ENCODE measurements at places on chromosomes 12 and 14. TPM values are rescaled to one million over a fixed set of nuclear protein-coding genes. Genes with fewer than 3 reads are reported as not detected.

The KRT3 gene
- not detected for total RNA-seq

The GPR162 gene
- total RNA-seq: 0.59 TPM

The ABCD2 gene
- total RNA-seq: 0.04 TPM

The KRT71 gene
- total RNA-seq: not detected

The VEZT gene
- total RNA-seq: 44.5 TPM

The TPPP2 gene
- not detected for total RNA-seq

GRCh38 chr14:32226056-32226455 is 23.0 kb upstream of the RNU6-8 start:
- H3K27ac ChIP-seq: no peak overlapping the region
- no peaks in the 10 kb centered on the region for H3K4me1 ChIP-seq
- H3K36me3 ChIP-seq: no peaks in the 10 kb centered on the region
- H3K27me3 ChIP-seq: no peaks in the 10 kb centered on the region
- no peak overlapping the region for H3K4me3 ChIP-seq

DNA sequence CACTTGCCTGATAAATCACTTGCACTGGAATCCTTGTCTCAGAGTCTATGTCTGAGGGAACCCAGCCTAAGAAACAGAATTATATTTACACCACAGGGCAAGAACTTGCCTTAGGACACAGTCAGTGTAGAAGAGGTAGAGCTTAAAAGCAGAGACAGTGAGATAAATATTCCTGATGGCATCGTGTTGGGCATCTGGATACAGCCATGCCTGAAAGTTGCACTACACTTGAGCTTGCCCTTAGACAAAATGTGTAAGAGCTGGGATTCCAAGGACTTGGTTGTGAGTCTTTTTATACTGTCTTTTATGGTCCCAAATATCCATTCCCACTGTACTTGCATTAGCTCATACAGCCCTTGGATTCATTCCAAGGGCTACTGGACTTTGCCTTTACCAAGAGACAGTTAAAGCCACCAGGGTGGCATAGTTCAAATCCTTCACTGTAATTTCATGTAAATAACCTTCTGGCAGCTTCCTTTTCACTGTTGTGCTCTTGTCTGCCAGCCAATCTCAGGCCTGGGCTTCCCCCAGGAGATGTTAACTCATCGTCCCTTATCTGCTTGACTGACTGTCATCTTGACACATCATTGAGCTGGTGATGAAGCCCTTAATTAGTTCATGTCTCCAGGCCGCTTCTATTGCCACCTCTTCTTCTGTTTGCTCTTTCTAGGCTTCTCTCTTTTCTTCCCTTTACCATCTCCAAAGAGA is 577.9 kb upstream of the TBX3 start:
- no peaks in the 10 kb centered on the region for H3K27me3 ChIP-seq
- no peak overlapping the region for H3K27ac ChIP-seq
- H3K4me1 ChIP-seq: no peaks in the 10 kb centered on the region
- no peaks in the 10 kb centered on the region for H3K36me3 ChIP-seq

DNA sequence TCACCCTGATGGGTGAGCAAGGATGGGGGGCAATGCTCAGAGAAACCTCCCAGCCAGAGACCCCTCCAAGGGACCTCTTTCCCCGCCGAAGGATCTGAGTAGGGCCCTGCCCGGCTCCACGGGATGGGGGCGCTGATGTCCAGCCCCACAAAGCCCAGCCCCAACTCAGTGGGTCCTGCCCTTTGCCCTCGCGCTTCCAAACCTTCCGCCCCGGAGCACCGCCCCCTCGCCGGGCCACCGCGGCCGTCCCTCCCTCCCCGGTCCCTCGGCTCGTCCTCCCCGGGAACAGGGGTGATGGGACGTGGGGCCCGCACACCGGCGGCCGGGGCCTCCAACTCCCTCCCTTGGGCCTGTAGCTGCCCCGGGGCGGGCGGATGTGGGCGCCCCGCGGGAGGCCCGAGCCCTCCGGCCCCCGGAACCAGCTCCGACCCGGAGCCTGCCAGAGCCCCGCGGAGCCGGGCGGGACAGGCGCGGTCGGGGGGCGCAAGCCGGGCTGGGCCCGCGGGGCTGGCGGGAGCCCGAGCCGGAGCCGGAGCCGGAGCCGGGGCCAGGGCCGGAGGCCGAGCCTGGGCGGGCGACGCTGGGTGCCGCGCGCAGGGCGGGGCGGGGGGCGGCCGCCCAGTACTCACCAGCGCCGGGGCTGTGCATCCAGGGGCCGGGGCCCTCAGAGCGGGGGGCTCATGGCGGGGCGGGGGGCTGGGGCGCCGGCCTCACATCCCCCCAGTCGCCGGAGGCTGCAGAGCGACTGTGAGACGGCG is 386 bp downstream of the HDAC7 start:
- H3K27me3 ChIP-seq: no peaks in the 10 kb centered on the region
- H3K4me1 ChIP-seq: no peaks in the 10 kb centered on the region
- H3K4me3 ChIP-seq: peak overlapping the region; percentile 67
- H3K36me3 ChIP-seq: no peaks in the 10 kb centered on the region

DNA sequence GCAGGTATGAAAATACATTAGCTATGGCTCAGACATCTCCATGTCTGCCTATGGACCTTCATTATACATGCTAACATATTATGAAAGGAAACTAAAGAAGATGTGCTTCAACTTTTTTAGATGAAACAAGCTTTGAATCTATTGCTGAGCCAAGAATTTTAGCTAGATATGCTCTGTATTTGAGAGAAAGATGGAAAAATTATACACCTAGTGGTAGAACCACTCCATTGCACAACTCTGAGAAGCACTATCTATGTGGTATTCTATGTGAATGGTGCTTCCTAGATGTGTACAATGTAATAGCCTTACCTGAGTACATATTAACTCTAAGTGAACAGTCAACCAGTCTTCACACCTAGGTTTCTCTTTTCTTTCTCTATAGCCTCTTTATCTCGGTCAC is 17.3 kb downstream of the EPYC start:
- no peak for DNase-seq
- no peaks in the 10 kb centered on the region for H3K4me1 ChIP-seq
- H3K36me3 ChIP-seq: no peaks in the 10 kb centered on the region
- H3K27me3 ChIP-seq: no peaks in the 10 kb centered on the region

DNA sequence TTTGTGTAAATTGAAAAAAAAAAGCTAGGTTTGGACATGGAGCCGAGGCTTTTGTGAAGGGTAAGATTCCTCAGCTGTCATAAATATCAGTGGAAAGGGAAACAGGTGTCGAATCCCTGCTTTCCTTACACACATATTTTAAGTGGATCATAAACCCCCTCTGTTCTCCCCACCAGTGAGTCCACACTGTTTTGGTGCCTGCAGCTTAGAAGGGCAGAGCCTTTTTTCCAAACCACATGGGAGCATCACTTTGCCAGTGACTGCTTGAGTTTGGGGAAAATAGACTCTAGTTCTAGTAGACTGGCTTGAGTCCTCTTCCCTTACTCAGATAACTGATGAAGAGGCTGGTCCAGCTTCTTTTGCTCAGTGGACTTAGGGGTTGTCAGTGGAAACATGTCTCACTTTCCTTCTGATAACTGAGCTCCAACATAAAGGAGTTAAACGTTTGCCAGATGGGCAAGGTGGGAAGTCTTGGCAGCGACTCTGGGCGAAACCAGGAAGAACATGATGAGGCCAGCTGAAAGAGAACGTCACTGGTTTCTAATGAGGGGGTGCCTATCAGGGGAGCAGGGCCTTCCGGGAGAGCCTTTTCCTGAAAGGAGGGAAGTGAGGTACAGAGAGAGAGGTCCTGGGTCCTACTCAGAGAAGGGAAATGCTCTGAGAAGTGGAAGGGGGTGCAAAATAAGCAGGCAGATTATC is 168.1 kb upstream of the PARP11 start:
- no peak overlapping the region for H3K4me3 ChIP-seq
- H3K4me1 ChIP-seq: no peaks in the 10 kb centered on the region
- H3K27me3 ChIP-seq: no peaks in the 10 kb centered on the region
- DNase-seq: no peak

GRCh38 chr14:76917158-76917596 is 91.0 kb downstream of the LRRC74A start:
- peak; percentile 43 for DNase-seq
- peak overlapping the region; percentile 87 for H3K27ac ChIP-seq
- no peaks in the 10 kb centered on the region for H3K27me3 ChIP-seq
- H3K4me3 ChIP-seq: no peak overlapping the region
- H3K36me3 ChIP-seq: no peaks in the 10 kb centered on the region

DNA sequence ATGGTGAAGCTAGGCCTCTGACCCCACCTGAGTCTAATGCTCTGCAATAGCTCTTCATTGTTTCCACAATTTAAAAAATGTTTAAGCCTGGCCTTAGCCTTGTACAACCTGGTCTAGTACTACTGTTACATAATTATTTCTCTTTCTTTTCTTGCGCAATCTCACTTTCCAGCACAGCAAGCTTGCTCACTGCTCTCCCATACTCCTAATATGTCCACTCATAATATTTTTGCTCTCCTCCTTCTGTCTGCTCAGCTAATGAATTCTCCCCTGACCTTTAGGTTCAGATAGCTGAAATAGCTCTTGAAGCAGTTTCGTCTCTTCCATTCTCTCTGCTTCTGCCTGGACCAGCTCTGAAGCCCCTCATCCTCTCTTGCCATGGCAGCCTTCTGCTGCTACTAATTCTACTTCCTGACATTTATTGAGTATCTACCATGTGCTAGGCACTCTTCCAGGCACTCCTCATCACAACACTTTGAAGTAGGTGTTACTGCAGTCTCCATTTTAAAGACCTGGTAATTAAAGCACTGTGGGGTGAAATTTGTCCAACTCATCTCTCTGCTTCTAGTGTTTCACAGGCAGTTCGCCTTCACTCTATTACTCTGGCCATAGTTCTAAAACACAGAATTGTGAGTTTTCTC is 2.8 kb upstream of the SLC48A1 start:
- H3K36me3 ChIP-seq: no peaks in the 10 kb centered on the region
- no peak for DNase-seq
- no peak overlapping the region for H3K4me3 ChIP-seq
- H3K27me3 ChIP-seq: no peaks in the 10 kb centered on the region

GRCh38 chr12:124658806-124659402 is 91.5 kb upstream of the NCOR2 start:
- H3K4me3 ChIP-seq: no peak overlapping the region
- DNase-seq: no peak
- no peaks in the 10 kb centered on the region for H3K4me1 ChIP-seq
- H3K27me3 ChIP-seq: no peaks in the 10 kb centered on the region
- no peaks in the 10 kb centered on the region for H3K36me3 ChIP-seq
- no peak overlapping the region for H3K27ac ChIP-seq

DNA sequence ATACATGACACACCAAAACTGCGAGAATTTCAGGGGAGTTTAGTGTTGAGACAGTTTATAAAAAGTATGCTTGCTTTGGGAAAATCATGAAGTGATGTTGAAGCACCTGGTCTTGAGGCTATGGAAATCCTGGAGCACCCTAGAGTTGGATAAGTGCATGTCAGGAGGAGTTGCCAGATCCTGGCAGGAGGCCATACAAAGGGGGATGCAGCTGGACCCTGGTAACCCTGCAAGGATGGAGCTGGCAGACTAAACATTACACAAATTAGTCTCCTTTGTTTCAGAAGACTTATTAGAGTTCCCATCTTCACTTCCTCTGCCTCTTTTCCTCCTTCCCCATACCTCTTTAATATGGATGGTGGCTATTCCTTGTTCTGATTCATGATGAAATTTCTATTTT is 907.0 kb downstream of the BCL11B start:
- DNase-seq: no peak
- H3K27ac ChIP-seq: no peak overlapping the region
- H3K36me3 ChIP-seq: no peaks in the 10 kb centered on the region

GRCh38 chr12:62252576-62252975 is 7.6 kb upstream of the USP15 start:
- H3K4me1 ChIP-seq: peaks cover 8% of the 10 kb centered on the region
- H3K27me3 ChIP-seq: no peaks in the 10 kb centered on the region
- no peak overlapping the region for H3K4me3 ChIP-seq
- no peak for DNase-seq

GRCh38 chr14:101828046-101828445 is 66.5 kb downstream of the PPP2R5C start:
- no peak overlapping the region for H3K27ac ChIP-seq
- no peaks in the 10 kb centered on the region for H3K27me3 ChIP-seq
- no peak overlapping the region for H3K4me3 ChIP-seq
- no peaks in the 10 kb centered on the region for H3K36me3 ChIP-seq
- no peak for DNase-seq

GRCh38 chr12:121575952-121576625 is 4.7 kb downstream of the KDM2B start:
- DNase-seq: no peak
- H3K36me3 ChIP-seq: peaks cover 15% of the 10 kb centered on the region
- peaks cover 12% of the 10 kb centered on the region for H3K4me1 ChIP-seq
- no peak overlapping the region for H3K27ac ChIP-seq

- H3K36me3 ChIP-seq: no peaks in the 10 kb centered on the region
- peak overlapping the region; percentile 56 for H3K27ac ChIP-seq
- no peaks in the 10 kb centered on the region for H3K27me3 ChIP-seq
- H3K4me3 ChIP-seq: no peak overlapping the region
- H3K4me1 ChIP-seq: peaks cover 7% of the 10 kb centered on the region
- DNase-seq: no peak
Observed at GRCh38 chr14:50521912-50522341, 10.4 kb downstream of the MAP4K5 start.

DNA sequence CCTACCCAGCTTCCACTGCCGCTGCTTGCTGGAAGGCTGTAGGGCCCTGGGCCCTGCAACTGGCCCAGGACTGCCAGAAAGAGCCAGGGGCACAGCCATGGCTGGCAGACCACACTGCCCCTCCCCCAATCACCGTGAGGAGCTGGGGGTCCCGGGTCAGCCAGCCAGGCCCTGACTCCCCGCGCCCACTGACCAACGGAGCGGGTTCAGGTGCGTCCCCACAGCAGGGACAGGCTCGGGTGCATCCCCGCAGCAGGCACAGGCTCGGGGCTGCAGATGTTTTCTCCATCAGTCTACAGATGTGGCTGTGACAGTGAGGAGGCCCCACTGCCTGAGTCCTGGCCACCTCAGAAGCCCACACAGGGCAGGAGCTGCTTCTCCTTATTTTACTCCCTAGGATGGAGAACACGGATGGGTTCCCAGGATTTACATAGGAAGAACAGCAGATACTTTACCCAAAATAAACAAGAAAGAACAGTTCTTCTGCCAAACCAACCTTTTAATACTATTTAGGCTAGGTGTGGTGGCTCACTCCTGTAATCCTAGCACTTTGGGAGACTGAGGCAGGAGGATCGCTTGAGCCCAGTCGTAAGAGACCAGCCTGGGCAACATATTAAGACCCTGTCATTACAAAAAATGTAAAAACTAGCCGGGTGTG is 61.1 kb downstream of the TESC start:
- DNase-seq: no peak
- no peaks in the 10 kb centered on the region for H3K36me3 ChIP-seq
- peaks cover 11% of the 10 kb centered on the region for H3K4me1 ChIP-seq
- no peak overlapping the region for H3K27ac ChIP-seq
- H3K27me3 ChIP-seq: no peaks in the 10 kb centered on the region

- no peaks in the 10 kb centered on the region for H3K27me3 ChIP-seq
- DNase-seq: no peak
- no peaks in the 10 kb centered on the region for H3K36me3 ChIP-seq
Observed at GRCh38 chr12:96099421-96099820, 64.0 kb upstream of the LTA4H start.

DNA sequence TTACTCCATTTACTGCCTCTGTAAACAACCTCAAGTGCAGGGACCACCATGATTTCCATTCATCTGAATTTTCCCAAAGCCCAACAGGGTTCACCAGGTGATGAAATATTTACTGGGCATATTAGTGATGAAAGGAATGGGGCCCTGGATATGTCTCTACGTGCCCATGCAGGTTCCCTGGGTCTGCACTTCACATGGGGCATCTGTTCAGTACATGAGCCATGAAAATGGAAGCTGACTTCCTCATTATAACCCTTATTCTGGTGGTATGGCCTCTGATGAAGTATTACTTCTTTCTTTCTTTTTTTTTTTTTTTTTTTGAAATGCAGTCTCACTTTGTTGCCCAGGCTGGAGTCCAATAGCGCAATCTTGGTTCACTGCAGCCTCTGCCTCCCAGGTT is 26.5 kb upstream of the CORO1C start:
- H3K27me3 ChIP-seq: no peaks in the 10 kb centered on the region
- no peaks in the 10 kb centered on the region for H3K4me1 ChIP-seq
- no peaks in the 10 kb centered on the region for H3K36me3 ChIP-seq
- H3K27ac ChIP-seq: no peak overlapping the region
- DNase-seq: no peak
- no peak overlapping the region for H3K4me3 ChIP-seq
